ENCODE measurements at places on chromosomes 16 and 17. TPM values are rescaled to one million over a fixed set of nuclear protein-coding genes. Genes with fewer than 3 reads are reported as not detected.

- no peak for DNase-seq
Measured at GRCh38 chr16:58462089-58462488, 37.9 kb upstream of the NDRG4 start.

DNA sequence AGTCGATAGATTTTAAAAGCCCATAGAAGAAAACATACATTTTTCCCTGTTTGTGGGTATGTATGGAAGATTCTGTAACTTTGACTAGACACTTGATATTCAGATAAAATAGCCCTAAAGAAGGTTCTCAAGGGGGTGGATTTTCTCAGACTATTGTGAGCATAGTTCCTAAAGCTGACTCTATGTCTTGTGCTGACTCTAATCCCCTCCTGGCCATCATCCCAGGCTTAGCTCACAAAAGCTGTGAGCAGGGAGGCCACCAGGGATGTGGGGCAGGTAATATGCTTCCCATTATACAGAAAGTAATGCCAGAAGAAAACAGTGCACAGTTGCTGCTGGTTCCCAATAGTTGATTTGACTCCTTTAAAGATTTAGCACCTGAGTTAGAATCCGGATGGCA lies 32.0 kb downstream of the CDH13 start:
- no peak for DNase-seq

- DNase-seq: peak; percentile 89
Measured at GRCh38 chr17:1714980-1715802, 5.0 kb upstream of the TLCD2 start.

DNA sequence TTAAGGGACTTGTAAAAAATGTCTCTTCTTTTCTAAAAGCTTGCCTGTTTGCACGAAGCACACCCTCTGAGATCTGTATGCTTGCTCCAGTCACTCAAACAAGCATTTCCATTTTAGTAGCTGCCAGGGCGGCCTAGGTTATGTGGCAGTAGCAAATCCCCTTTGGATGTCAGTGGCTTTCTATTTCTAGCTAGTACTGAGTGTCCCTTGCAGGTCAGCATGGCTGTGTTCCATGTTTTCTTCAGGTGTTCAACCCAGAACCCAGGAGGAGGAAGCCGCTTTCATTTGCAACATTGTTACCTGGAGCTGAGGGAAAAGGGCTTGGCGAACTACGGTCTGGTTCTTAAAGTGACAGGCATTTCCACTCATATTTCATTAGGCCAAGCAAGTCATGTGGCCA lies 36.4 kb downstream of the FOXL1 start:
- no peak for DNase-seq

DNA sequence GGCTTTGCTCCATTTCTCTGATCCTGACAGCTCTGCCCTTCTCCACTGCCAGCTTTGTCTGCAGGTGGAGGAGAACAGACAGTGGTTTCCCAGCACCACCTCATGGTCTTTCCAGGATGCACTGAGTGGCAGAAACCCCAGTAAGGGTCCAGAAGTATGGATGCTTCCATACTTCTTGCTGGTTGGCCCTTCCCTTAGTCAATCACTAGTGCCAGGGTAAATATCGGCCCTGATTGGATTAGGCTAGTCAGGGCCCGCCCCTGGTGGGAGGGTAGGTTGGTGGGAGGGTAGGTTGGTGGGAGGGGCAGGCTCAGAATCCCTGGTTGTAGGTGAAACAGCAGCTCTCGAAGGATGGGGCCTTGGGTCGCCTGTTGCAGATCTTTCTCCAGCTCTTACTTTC lies 10.2 kb downstream of the RNF213 start:
- no peak for DNase-seq

DNA sequence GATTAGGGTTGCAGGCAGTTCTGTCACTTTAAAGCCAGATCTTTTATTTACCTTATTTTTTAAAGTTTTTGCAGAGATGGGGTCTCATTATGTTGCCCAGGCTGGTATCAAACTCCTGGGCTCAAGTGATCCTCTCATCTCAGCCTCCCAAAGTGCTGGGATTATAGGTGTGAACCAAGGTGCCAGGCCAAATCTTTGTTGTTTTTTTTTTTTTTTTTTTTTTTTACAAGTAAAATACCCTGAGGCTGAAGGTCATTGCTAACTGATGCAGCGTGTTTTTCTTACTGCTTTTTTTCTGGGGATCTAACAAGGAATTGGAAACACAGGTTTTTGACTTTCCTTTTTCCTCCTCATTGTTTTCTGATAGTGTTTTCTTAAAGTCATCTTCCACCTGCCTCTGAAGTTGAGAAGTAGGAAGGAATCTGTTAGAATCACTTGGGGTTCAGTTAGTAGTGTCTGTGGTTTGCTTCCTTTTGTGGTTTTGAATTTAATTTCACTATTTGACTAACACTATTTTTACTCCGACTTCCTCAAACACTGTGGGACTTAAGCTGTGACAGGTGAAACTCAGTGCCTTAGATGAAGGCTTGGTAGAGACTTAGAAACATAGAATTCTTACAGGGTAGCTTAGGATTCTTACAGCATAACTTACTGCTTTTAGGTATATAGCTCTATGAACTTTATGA lies 22.2 kb downstream of the CLTC start:
- DNase-seq: no peak

DNA sequence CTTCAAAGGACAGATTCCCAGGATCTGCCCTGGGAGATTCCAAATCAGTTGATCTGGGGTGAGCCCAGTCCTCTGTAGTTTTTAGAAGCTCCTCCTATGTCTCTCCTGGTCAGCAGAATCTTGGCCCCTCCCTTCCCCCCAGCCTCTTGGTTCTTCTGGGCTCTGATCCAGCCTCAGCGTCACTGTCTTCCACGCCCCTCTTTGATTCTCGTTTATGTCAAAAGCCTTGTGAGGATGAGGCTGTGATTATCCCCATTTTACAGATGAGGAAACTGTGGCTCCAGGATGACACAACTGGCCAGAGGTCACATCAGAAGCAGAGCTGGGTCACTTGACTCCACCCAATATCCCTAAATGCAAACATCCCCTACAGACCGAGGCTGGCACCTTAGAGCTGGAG lies 840 bp upstream of the CDH5 start:
- DNase-seq: peak; percentile 61

- peak; percentile 54 for DNase-seq
Measured at GRCh38 chr17:78818932-78819331, 21.7 kb downstream of the USP36 start.

DNA sequence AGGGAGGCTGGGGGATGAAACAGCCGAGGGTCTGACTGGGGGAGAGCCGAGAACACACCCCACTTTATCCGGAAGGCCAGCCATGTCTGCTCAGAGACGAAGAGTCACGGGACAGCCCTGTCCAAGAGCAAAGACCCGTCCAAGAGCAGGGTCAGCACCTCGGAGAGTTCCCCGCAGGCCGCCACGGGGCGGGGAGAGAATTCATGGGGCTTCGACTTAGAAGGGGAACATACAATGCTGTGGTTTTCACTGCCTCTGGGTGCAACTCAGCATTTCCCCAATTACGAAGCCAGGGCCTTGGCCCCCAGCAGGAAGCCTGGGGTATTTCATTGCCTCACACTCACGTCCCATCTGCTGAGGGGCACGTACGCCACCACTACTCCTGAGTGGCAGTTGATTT lies 59.3 kb downstream of the JPH3 start:
- DNase-seq: peak; percentile 59

Gene ARL5C
- polyA plus RNA-seq: not detected

Gene KRTAP4-3
- not detected for polyA plus RNA-seq

All from hindlimb muscle (tissue), 1 donor.